ENCODE measurements at places on chromosomes 7 and 10.

DNA sequence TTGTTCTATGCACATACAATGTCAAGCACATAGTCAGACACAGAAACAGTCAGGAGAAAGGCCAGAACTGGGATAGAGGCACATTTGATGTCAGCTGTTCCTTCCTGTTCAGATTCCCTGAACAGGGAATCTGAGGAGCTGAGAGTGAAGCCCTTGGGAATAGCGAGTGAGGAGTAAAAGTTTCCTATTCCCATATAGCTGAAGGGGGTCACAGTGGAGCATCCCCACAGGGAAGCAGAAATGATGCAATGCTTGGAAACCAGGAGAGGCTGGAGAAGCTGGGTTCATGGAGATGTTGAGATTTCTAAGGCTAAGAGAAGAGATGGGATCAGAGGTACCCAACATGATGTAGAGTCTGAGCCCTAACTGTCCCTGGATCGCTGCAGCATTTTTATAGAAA, 11.3 kb upstream of the PRXL2A start:
- no peak for DNase-seq

- peak; percentile 3 for DNase-seq
Measured at GRCh38 chr10:94571528-94571927, 25.9 kb downstream of the HELLS start.

- DNase-seq, result no peak
Measured at GRCh38 chr7:155289949-155290501, 7.7 kb upstream of the INSIG1 start.

DNA sequence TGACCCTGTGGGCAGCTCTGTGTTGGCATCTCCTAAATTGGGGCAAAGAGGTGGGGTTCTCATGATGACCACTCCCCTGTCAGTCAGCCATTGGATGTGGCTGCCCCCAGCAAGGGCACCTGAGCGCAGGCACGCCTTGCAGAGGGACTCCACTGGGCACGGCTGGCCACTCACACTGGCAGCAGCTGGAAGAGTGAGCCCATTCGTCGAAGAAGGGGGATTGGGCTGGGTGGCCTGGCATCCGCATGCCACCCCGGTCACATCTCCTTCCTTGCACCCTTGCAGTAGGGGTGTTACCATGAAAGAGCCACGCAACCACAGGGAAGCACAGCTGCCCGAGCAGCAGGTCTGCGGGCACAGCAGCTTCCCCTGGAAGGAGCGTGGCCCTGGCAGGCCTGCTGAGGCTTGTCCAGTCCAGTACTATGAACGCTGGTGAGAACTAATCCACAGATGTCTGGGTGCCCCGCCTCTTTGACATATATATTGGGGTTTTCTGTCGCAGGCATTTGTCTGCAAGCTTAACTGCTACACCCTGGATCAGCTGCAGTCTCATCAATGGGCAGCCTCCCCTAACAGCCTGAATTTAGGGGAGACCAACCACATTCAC, 25.7 kb upstream of the GRB10 start:
- no peak for DNase-seq

GRCh38 chr10:73501651-73502050, 5.8 kb upstream of the PPP3CB start:
- no peak for DNase-seq

GRCh38 chr7:116161728-116162127, 48.6 kb upstream of the TES start:
- DNase-seq, result no peak
